ENCODE measurements at places on chromosomes 3 and 15.

GRCh38 chr15:96330064-96330449 lies 443 bp upstream of the NR2F2 start:
- no peak for DNase-seq

DNA sequence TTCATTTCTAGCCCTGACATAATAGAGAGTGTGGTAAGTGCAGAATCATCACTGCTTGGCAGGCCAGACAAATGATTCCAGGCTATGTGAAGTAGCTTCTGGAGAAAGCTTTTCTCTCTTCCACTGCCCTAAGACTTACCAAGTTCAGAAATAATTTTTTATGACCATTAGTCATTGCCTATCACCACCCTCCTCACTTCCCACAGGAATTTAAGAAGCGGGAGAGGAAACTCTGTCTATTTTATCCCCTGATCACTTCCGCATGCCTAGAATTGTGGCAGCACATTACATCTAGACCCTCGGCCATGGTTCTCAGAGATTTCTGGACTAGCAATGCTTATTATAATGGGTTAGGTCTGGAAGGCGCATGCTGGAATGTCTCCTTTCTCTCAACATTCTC lies 397.8 kb upstream of the NR2F2 start:
- DNase-seq = no peak

DNA sequence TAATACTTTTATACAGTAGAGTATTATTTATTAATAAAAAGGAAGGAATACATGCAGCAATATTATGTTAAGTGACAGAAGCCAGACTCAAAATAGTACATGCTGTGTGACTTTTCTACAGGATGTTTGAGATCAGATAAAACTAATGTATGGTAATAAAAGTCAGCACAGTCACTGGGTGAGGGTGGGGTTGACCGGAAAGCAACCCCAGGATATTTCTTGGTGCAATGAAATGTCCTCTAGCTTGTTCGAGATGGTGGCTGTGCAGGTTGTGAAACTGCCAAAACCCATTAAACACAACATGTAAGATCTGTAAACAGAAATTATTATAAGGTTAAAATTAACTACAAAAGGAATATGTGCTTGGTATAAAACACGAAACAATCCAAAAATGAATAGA lies 20.8 kb upstream of the ALDH1L1 start:
- DNase-seq = no peak

DNA sequence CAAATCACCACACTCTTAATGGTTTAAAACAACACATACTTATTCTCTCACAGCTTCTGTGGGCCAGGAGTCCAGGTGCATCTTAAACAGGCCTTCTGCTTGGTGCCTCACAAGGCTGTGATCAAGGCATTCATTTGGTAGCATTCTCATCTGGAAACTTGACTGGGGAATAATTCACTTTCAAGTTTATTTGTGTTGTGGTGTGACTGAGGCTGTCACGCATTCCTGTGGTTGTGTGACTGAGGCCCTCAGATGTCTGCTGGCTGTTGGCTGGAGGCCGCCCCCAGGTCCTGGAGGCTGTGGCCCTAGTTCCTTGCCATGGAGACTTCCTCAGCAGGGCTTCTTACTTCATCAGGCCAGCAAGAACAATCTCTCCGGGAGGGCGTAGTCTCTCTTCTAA lies 16.9 kb upstream of the FAM3D start:
- DNase-seq = no peak

GRCh38 chr3:105222568-105223093 lies 144.1 kb upstream of the ALCAM start:
- no peak for DNase-seq

- no peak for DNase-seq
Observed at GRCh38 chr3:147538034-147538433, 128.9 kb downstream of the ZIC1 start.

- no peak for DNase-seq
Observed at GRCh38 chr3:38111201-38111600, 25.7 kb downstream of the ACAA1 start.

DNA sequence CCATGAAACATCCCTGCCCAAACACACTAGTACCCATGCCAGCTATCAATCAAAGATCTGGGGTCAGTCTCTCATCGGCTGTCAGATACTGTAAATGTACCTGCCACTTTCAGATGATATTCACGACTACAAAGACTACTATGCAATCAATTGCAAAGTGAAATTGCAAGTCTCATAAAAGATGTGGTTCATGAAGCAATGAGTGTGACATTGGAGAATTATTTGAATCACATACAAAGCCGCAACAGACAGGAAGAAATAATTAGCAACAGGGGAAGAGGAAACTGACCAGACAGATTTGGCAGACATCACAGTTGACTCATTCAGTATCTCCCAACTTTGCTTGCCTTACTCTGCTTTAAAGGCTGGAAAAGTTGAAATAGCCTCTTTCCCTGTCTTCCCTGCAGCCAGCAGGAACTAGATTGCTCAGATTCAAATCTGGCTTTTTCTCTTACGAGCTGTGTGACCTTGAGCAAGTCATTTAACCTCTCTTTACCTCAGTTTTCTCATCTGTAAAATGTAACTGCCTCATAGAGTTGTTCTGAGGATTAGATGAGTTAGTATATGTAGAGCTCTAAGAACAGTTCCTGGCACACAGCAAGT lies 95.7 kb upstream of the C3orf80 start:
- DNase-seq = no peak

- DNase-seq = no peak
Observed at GRCh38 chr3:53221827-53222182, 34.0 kb downstream of the TKT start.

DNA sequence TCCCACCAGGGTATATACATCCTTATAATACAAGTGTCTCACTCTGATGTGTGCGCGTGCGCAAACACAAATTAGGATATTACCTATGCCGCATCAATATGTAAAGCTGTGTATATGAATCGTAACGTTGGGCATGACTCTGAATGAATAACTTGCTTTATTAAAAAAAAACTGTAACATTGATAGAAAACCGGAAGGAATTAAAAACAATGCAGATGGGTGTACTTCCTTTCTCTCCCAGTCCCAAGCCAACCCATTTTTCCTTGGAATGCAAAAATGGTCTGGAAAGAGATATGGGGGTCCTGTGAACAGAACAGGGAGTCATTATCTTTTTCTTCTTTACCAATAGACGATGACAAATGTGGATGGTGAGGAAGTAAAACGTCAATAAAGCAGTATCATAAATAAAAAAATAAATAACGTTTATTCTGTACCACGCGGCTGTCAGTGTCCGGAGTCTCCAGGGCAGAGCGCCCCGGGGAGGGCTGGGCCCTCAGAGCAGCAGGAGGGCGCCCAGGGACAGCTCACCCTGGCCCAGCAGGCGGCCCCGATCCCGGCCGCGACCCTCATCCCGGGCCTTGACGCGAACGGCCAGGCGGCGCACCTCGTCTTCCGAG lies 1.6 kb downstream of the C2CD4B start:
- DNase-seq = no peak

GRCh38 chr3:27575499-27575898 lies 91.3 kb upstream of the SLC4A7 start:
- no peak for DNase-seq

- DNase-seq = peak; percentile 73
Observed at GRCh38 chr3:30012941-30013543, 593.4 kb upstream of the TGFBR2 start.

GRCh38 chr15:68484696-68485400 lies 52.9 kb upstream of the ITGA11 start:
- DNase-seq = peak; percentile 31

DNA sequence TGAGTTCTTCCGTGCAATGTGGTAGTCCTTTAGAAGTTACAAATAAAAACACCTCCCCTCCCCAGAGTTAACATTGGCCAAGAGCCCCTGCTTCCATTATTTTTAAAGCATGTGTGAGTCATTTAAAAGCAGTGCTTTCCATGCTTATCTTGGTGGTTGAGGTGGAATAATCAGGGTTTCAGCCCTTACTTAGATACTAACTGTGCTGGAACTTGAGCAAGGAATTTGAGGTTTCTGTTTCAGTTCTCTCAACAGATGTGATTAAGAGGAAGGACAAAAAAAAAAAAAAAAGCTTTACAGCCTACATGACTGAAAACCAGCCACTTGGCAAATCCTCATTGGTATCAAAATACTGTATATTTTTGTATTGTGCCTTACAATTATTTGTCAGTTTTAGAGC lies 64.5 kb downstream of the CGNL1 start:
- DNase-seq = no peak

GRCh38 chr3:164852866-164853265 lies 225.4 kb downstream of the SI start:
- DNase-seq = no peak

DNA sequence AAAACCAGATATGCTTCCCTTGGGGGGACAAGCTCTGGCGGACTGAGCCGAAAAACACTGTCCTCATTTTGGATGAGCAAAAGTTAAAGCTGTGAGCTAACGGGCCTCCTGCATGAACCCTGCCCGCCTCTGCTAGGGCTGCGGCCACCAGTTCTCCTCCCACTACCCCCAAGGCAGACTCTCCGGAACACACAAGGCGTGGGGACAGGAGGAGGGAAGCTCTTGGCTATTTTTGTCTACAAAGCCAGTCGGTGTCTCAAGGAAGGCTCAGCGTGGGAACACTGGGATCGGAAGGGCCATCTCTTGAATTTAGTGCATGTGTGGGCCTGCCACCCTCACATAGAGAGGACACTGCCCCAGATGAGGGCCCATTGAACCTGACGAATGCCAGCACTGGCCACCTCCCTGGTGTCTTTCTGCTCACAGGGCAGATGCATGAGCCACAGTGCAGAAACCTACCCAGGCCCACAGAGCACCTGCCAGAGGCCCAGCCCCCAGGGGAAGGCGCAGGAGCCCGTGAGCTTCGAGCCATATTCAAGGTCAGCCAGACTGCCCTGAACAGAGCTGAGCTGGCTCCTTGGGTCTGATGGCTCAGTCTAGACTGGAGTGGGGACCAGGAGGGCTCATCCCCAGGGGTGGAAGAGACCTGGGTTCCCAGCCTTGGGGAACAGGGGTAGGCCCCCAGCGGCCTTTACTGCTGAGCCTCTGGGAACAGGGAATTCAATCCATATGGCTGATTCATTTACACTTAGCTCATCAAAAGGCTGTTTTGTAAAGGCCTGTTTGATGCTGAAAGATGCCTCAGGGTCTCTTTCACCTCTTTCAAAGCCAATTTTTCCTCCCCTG lies 38.3 kb downstream of the HCN4 start:
- DNase-seq = no peak

Measured in nephron progenitor cell (in vitro differentiated cells).